ENCODE measurements at places on chromosomes 12 and 14.

- DNase-seq, result no peak
Observed at GRCh38 chr14:100066962-100067361, 1.7 kb downstream of the EVL start.

DNA sequence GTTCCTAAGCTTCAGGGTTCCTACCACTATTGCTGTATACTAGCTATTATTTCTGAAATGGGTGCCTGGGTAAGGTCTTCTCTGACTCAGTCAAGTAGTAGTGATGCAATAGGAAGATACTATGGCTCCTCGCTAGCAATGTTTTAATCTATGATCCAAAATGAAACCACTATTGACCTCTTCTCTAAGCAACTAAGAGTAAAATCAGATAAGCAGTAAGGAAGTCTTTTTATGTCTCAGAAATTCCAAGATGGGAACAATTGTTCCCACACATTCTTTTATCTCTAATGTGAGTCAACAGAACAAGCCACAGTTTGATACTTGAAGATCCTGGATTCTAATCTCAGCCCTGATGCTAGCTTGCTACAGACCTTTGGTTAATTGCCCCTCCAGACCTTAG, 45.1 kb downstream of the AREL1 start:
- no peak for DNase-seq

DNA sequence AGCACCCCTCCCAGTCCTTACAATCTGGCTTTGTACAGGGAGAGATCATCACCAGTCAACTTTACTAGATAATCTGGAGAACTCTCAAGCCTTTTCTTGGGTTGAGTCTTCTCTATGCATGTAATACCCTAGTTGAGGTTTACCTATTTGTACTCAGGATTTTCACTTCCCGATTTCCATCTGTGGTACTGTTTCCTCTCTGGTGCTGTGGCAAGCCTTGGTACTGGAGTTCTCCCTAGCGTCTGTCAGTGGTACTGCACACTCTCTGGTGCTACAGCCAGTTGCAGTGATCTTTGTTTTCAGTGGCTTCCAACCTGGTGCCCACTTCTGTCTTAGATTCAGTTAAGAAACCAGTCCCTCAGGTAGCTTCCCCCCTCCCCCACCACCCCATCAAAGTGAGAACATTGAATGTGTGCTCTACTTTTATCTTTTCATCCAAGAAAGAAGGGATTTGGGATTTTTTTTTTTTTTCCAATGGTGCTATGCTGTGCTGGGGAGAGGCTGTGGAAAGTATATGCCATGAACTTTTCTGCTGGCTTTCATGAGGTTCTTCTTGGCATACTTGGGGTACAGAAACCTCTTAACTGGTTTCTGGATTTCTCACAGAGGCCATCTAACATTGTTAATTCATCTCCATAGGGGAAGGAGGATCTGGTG, 69.4 kb upstream of the EVL start:
- DNase-seq, result no peak

GRCh38 chr12:11718768-11719253, 69.3 kb downstream of the ETV6 start:
- no peak for DNase-seq

DNA sequence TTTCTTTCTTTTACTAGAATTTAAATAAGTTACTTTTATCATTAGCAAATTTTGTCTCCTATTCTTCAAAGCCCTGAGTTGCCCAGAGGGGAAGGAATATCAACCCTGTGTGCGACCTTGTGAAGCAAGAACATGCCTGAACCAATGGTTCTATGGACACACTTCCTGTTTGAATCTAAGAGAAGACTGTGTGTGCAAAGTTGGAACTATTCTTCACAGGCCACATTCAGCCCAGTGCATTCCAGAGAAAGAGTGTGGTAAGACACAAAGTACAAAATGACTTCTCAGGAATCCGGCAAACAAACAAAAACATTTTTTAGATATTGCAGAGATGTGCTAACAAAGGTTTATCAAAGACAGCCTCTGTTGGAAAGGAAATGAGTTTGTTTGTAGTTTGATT, 90.8 kb upstream of the PTPRQ start:
- DNase-seq, result no peak

GRCh38 chr14:54775486-54776140, 127.0 kb downstream of the GCH1 start:
- no peak for DNase-seq

- no peak for DNase-seq
Observed at GRCh38 chr14:67482231-67483164, 6.0 kb downstream of the TMEM229B start.

DNA sequence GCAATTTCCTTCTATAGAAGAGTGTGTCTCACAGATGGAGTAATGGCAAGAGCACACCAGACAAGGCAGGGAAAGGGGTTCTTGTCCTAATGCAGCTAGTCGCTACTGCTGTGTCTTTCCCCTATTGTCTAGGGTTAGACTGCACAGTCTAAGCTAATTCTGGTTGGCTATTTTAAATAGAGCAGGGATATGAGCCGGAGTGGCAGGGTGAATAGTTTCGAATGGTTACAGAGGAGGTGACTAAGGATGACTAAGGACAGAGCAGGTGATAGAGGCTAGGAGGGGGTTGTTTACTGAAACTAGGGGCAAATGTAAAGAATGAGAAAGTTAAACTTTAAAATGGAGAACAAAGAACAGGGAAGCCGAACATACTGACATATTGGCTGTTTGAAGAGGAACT, 25.6 kb upstream of the CPNE8 start:
- DNase-seq, result no peak

GRCh38 chr14:75392686-75393641, 34.9 kb upstream of the JDP2 start:
- no peak for DNase-seq

GRCh38 chr12:87008785-87009384, 752.7 kb upstream of the MGAT4C start:
- DNase-seq, result peak; percentile 1

DNA sequence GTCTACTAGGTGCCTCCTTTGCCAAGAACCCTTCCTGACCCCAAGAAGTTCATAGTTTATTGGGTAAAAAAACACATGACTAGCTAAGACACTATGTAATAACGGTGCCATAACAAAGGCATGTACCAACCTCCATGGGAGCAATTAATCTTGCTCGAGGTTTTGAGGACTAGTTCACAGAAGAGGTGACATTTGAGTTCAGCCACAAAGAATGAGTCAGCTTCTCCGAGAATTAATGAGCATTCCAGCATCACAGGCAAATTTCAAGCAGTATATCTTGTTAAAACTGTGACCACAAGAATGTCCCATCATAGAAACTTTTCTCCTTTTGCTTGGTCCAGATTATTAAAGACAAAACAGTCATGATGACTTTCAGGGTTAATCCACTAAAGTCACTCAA, 113.0 kb upstream of the RAP1B start:
- no peak for DNase-seq

DNA sequence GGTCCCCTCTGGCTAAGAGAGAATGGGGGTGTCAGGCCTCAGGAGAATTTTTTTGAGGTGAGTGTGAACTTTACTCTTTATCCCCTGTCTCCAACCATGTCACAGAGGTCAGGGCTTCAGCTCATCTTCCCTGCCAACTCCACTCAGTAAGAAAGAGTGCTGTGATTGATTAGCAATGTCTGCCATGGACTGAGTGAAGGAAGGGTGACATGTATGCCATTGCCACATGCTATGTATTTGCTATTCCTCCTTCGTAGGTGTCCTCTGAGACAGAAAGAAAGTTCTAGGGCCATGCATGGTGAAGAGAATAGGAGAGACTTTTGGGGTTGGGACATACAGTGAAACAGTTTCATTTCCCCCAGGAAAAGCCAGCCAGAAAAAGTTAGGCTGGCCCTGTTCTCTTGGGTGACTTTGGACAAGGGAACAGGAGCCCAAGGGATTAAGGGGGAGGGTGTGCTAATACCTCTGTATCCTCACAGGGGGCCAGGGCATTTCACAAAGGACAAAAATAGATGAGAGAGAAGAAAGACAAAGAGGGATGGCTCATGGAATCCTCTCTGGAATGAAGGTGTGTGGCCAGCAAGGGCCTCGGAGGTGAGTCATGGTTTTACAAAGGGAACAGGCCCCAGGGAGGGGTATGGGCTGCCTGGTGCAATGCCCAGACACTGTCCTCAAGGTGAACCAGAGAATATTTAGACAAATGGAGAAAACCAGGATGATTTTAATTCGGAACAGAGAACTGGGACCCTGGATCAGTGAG, 13.9 kb upstream of the MYL2 start:
- DNase-seq, result no peak

- DNase-seq, result no peak
Observed at GRCh38 chr12:106915635-106916026, 40.1 kb upstream of the TMEM263 start.

DNA sequence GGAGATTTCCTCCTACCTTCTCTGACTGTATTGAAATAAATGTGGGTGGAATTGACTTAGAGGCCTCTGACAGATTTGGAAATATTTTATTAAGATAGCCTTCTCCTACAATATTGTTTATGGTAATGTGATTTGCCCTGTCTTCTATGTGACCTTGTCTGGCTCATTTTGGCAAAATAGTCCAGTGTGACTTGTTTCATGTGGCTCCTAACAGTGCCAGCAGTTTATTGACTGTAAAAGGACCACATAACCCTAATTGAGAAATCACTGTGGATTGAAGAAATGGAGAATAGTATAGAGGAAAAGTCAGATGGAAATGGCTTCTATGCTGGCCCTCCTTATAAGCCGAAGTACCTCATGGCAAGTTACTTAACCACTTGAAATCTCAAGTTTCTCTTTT, 170.9 kb upstream of the PTPRQ start:
- DNase-seq, result no peak

DNA sequence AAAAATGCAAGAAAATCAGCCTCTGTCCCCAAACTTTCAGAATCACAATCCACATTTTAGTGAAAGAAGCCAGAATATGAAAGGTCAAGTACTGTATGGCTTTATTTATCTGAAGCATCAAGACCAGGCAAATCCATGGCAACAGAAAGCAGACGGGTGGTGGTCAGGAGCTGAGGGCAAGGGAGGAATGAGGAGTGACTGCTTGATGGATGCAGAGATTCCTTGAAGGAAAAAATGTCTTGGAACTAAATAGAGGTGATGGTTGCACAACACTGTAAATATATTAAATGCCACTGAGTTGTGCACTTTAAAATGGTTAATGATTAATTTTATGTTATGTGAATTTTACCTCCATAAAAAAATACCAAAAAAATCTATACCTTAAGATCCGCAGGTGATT, 165.1 kb downstream of the GXYLT1 start:
- no peak for DNase-seq

- no peak for DNase-seq
Observed at GRCh38 chr14:103247169-103247606, 86.8 kb upstream of the EIF5 start.

GRCh38 chr12:110819646-110820045, 27.1 kb upstream of the CCDC63 start:
- no peak for DNase-seq

DNA sequence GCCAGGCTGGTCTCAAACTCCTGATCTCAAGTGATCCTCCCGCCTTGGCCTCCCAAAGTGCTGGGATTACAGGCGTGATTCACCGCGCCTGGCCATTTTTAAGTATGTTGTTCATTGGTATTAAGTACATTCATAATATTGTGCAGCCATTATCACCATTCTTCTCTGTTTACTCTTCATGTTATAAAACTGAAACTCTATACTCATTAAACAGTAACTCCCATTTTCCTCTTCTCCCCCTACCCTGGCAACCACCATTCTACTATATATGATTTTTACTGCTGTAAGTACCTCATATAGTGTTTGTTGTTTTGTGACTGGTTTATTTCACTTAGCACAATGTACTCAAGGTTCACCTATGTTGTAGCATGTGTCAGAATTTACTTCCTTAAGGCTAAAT, 23.1 kb downstream of the METAP2 start:
- no peak for DNase-seq

GRCh38 chr14:23141706-23142444, 22.8 kb upstream of the CEBPE start:
- no peak for DNase-seq

GRCh38 chr14:98947911-98948595, 323.9 kb downstream of the BCL11B start:
- DNase-seq, result no peak

DNA sequence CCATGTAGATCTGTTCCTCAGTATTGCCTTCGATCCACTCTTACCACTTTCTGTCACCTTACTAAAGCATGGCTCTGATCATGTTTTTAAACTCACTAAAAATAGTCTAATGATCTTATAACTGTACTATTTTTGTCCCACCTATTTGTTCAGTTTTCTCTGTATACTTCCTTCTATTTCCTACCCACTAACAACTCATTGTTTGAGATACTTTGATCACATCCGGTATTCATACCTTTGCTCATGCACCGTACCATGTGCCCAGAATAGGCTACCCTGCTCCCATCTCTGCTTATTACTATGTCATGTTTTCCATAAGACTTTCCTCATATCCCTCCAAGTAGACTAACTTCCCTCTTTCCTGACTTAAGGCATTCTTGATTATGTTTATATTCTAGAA, 128.6 kb downstream of the MED13L start:
- DNase-seq, result no peak

- peak; percentile 84 for DNase-seq
Observed at GRCh38 chr12:101407436-101408345, at the start of gene ARL1. Gene ARL1 (minus strand): TSS chr12:101407772. CDS start chr12:101407645, 127 bp downstream.

DNA sequence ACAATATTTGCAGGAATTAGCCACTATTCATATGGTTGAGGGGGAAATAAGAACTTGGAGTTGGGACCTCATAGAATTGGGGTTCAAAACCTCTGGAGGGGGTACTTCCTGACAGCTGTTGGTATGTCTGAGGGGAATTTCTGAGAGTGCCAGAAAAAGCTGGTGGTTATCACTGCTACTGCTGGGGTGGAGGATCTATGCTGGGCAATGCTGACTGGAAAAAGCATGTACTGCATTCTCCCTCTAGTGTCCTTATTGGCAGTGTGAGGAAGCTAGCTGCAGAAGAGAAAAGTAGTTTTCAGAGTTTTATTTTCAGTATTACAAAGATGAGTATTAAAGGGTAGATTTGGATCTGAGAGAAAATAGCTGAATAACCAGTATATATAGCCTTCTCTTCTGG, 88.8 kb downstream of the FUT8 start:
- no peak for DNase-seq

GRCh38 chr12:92570056-92570753, 132.6 kb upstream of the PLEKHG7 start:
- peak; percentile 78 for DNase-seq

- DNase-seq, result no peak
Observed at GRCh38 chr14:35320472-35320871, 28.3 kb downstream of the PSMA6 start.

GRCh38 chr12:26512213-26512612, 316.8 kb downstream of the SSPN start:
- DNase-seq, result no peak

DNA sequence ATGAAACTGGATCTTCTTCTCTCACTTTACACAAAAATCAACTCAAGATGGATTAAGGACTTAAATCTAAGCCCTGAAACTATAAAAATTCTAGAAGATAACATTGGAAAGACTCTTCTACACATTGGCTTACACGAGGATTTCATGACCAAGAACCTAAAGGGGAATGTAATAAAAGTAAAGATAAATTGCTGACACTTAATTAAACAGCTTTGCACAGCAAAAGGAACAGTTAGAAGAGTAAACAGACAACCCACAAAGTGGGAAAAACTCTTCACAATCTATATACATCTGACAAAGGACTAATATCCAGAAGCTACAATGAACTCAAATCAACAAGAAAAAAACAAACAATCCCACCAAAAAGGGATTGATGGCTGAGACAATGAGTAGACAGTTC, 74.4 kb downstream of the BLTP3B start:
- DNase-seq, result no peak

Measured in right renal cortex interstitium (tissue), 3 donors.